Hypothalamus (tissue), 51 donors: ENCODE measurements at places on chromosomes 13 and 19.

DNA sequence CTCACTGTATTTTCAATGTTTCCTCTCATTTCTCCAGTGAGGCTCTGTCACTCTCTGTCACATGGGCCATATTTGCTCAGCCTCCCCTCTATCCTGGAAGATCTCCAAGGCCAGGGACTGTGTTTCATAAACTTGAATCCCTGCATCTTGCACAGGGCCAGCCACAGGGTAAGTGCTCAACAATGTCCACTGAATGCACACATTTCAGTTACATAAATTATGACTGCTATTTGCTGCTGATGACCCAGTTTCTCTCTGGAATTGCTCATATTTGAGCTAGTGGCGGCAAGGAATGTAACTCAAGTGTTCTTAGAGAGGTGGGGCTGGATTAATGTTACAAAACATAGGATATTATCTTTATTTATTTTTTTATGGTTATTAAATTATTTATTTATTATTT is 6.1 kb downstream of the CLC start:
- DNase-seq: no peak

- DNase-seq: no peak
These were observed 31.3 kb downstream of the LTBP4 start for GRCh38 chr19:40632311-40633036.

DNA sequence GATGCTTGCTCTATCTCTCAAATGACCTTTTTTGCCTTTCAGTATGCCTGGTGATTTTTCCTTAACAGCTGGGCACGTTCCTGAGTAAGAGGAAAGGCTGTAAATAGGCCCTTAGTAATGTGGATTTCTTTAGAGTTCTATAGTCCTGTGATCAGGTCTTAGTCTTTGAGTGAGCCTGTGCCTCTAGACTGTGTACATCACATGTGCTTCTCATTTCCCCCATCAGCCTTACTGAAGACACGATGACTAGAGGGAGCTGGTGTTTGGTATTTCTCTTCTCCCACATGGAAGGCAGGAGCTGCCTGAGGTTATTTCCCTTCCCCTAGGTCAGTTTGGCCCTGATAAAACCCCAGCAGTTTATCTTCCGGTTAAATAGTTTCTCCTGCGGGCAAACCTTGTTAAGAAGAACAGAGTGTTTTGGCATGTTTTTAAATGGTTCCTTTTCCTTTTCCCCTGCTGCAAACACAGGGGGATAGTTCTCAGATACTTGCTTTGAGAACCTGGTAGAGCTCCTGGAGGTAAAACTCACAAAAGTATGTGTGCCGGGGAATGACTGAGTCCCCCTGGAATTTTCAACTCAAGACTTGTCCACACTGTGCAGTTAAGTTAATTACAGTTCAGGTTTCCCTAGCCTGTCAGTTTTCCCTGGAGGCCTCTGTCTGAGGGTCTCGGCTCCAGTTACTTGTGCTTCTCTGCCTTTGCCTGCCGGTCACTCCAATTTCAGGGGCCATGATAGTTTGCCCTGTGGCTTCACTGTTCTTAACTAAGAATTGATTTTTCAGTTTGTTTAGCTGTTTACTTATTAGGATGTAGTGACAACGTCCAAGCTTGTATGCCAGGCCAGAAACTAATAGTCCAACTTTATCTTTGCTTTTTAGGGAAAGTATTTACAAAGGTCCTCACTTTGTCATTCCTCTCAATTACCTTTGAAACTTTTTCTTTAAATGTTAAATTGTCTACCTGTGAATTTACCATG is 94.4 kb downstream of the URI1 start:
- no peak for DNase-seq

DNA sequence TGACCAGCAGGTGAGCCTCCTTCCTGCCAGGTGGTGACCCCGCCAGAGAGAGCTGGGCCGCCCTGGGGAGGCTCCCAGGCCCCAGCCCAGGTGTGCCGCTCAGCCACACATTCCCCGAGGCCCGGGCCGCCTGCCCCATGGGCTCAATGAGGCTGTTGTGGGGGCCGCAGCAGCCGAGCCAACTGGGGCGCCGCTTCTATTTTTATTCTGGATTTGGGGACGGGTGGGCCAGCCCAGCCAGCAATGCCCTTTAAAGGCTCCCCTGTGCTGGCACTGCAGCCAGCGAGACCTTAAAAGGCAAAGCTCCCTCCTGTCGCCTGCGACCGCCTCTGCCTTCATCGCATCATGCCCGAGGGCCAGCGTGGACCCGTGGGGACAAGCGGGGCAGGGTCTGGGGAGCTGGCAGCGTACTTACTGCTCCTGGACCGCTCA is 17.7 kb upstream of the CRTC1 start:
- no peak for DNase-seq

GRCh38 chr19:11130824-11131455 is 24.6 kb downstream of the SPC24 start:
- peak; percentile 43 for DNase-seq

- no peak for DNase-seq
These were observed 1389.0 kb downstream of the PCDH9 start for GRCh38 chr13:65841156-65841555.

DNA sequence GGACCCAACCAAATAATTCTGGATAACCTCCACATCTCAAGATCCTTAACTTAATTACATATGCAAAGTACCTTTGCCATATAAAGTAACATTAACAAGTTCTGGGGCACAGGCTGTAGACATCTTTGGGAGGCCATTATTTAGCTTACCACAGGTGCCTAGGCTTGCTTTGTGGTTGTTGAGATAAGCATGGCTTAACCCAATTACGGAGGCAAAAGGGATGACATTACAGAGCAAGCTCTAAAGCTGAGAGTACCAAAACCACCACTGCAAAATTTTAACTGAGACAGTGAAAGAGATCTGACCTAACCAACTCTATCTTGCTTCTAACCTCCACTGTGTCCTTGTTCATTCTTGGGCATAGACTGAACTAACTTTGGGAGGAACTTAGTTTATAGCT is 502.9 kb upstream of the ATXN8OS start:
- no peak for DNase-seq

DNA sequence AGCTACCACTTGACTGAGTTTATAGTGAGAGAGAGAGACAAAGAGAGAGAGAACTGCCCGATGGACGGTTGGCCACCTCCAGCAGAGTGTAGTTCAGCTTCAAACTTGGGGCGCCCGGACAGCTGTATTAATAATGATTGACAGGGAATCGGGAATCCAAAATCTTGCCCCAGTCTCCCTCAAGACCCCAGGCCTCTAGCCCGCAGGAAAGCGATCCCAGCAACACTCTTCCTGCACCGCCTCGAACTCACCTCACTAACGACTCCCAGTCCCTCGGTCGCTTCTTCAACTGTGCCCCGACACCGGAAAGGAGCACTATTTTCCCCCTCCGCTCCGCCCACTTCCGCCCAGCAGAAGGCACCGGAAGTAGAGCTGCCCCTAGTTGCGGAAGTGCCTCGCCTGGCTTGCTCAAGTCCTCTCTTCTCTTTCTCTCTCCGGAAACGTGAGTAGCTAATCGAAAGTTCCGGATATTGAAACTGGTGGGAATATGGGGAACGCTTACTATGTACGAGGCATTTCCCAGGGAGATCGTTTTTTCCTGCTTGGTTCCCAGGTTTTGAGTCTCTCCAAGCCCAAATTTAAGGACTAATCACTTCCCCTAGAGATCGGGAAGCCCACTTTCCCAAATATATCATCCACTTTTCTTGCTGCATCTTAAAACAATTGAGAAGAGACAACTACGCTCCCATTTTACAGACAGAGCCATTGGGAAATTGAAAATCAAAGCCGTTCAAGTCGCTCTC is at the start of gene NOSIP:
TSS of gene NOSIP (minus strand) at position 293 of the 743 bp plus-strand sequence. CDS start 19,865 bp downstream, outside the sequence.
- peak; percentile 86 for DNase-seq

- no peak for DNase-seq
These were observed 189.9 kb downstream of the SPRY2 start for GRCh38 chr13:80151016-80151415.
